ENCODE measurements at places on chromosomes 7 and 10.

DNA sequence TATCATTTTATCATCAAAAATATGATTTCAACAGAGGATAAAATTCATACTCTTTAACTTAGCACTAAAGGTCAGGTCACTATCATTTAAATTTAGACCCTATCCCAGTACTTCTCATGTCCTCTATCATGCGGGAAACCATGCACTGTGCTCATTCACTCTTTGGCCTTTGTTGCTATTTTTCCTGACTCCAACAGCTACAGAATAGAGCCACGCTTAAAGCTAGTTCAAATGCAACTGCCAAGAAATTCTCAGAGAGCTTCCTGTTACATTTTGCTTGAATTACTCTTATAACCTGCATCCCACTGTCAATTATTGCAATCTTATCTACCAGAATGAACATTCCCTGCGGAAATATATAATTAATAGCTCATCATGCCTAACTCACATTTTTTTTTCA is 58.3 kb downstream of the SEMA3A start:
- no peak for DNase-seq

DNA sequence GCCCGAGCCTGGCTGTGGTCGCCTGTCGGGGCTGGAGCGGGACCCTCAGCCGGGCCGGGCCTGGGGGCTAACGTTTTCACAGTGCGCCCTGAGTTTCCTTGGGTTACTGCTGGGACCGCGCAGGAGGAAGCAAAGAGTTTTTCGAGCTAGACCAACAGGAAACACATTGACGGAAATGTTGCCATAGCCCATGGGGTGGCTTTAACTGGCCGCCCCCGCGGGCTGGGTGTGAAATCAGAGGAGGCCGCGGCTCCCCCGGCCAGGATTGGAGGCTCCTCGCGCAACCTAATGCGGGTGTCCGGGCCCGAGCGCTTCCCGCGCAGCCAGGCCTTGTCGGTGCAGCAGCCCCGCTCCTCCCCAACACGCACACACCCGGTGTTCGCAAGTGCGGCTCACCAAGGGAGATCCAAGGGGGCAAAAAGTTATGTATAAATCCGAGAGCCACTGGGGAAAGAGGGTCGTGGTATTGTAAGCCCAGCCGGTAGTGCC is 1.9 kb downstream of the HHEX start:
- no peak for DNase-seq

DNA sequence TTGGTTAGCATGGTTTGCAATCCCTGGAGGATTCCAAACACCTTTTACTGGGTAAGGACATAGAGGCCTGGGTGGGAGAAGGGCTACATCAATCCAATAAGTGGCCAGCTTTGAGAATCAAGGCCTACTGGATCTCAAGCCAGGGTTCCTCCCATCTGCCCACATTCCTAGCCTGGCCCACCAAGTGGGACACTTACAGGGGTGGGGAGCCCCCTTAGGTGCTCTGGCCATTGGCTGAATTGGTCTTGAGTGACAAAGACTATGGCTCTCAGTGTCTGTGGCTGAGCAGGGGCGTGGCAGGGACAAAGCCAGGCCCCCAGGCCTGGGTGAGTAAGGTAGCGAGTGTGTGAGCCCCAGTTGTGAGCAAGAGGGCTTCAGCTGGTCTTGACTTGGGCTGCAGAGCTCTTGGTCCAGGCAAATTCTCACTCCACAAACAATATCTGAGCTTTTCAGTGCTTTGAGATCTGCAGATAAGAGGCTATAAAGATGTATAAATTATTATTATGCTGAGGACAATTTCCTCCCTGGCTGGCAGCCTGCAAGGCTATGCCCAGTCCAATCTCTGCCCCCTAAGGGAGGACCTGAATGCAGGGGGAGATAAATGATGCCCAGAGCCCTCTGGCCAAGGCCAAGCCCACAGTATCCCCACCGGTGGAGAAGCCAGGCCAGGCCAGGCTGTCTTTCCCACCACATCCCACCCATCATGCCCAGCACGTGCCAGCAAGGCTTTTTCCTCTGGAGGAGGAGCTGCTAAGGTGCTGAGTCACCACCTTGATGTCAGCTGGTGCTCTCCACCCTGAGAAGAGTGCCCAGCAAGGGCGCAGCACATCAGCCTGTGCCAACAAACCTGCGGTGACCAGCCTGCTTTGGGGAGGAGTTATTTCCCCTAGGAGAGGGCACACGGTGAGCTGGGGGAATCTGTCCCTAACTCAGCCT is 80.7 kb upstream of the DUSP5 start:
- DNase-seq = peak; percentile 87

DNA sequence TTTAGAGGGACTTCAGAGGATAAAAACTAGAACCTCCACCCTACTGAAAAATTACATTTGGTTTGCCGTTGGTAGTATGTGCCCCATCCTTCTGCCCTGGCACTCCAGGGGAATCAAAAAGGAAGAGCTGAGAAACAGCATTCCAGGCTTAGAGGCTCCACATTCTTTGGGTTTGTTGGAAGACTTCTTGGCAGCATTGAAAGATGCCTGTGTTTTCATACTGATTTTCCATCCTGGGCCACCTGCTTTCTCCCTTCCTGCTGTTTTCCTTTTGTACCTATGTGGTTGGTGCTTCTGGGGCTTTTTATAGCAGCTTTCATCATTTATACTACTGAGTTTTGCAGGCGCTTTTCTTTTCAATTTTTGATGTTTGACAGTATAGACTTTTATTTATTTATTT is 61.7 kb downstream of the AUTS2 start:
- DNase-seq = no peak

- no peak for DNase-seq
Measured at GRCh38 chr10:83955406-83955805, 183.9 kb upstream of the GHITM start.

DNA sequence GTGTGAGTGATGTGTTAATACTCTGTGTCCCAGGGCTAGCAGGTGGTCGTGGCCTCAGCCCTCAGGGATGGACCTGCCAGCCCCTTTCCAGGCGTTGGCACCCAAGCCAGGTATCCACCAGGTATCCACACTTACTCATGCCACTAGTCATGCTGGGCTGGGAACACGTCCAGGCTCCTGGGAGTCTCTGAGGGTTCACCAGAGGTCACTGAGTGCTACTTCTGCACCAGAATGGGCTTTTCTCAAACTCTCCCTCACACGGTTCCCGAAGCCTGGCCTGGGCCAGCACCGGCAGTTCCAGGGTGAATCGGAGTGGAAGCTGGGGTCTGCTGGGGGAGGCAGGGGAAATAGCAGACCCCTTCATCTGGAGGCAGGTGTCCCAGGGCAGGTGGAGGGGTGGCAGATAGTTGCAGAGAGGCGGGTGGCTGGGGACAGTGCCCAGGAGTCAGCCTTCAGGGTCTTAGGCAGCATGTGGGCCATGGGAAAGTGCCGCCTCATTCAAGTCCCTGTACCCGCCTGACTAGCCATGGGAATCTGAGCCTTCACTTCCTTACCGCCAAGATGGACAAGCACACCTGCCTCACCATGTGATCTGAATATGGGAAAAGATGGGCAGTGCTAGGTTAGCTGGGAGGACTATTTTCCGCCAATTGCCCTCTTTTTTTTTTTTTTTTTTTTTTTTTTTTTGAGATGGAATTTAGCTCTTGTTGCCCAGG is 95.5 kb upstream of the GTF2I start:
- no peak for DNase-seq

DNA sequence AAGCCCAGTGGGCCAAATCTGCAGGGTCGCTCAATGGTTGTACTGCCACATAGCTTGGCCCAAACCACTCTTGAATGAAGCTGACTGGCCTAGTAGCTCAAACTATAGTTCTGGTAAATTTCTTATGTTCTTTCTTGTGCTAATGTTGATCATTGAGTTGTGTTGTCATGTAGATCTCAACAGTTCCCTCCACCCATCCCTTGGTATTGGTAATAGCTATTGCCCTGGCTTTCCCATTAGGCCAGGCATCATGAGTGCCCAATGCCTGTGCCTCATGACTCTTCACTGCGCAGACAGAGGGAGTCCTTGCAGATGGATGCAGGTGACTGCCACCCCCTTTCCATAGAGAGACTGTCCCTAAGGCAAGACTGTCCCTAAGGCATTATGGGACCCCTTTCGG is 988.4 kb downstream of the KCNMA1 start:
- DNase-seq = no peak

- no peak for DNase-seq
Measured at GRCh38 chr7:141436575-141437075, 114.6 kb upstream of the AGK start.

- no peak for DNase-seq
Measured at GRCh38 chr10:77518241-77518909, 119.2 kb downstream of the KCNMA1 start.

DNA sequence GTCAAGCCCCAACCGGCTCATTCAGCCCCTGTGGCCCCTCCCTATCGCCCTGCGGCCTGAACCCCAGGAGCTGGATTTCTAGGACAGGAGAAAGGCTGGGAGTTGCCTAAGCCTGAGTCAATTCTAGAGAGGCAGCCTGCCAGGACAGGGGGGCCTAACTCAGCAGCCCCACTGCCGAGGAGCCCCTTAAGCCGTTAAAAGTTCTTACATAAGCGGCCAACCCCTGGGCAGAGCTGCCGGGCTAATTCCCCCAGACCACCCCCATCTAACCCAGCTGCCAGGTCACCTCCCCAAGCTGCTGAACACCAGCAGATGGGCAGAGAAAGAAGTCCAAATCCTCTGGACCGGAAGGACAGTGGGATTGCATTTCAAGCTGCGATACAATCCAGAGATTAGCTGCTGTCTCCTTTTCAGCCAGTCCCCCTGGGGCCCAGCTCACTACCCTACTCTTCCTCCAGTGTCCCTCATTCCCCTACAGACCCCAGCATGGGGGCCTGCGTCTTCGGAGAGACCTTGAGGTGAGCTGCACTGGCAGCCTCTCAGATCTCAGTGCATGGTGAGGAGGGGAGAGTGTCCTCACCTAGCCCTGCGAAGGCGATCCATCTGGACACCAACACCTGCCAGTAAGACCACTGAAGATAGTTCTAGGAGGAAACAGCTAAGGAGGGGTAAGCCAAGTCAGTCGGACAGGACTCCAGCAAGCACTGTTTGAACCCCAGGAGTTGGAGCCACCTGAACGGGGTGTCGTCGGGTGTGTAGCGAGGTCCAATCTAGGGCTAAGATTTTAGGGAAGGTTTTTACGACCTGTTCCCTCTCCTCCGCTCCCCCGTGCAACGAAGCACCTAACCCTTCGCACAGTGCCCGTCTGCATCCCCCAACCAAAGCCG is 830 bp downstream of the IMPDH1 start:
- DNase-seq = peak; percentile 31

- DNase-seq = peak; percentile 35
Measured at GRCh38 chr7:44639671-44640321, 33.4 kb downstream of the OGDH start.

DNA sequence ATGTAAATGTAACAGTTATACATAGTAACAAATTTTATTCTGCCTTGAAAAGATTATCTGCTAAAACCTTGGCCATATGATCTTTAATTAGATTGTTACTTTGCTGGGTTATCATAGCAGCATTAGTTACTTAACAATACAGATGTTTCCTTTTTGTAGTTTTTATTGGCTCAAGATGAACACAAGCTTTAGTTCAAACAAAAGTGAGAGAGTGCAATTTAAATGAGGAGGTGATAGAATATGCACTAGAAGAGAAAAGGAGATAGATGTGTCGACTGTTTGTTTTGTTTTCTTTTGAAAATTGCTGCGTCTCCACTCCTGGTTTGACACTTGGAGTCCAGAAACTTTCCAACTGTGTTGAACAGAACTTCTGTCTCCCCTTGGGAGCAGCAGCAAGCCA is 91.4 kb upstream of the CAV2 start:
- DNase-seq = no peak

DNA sequence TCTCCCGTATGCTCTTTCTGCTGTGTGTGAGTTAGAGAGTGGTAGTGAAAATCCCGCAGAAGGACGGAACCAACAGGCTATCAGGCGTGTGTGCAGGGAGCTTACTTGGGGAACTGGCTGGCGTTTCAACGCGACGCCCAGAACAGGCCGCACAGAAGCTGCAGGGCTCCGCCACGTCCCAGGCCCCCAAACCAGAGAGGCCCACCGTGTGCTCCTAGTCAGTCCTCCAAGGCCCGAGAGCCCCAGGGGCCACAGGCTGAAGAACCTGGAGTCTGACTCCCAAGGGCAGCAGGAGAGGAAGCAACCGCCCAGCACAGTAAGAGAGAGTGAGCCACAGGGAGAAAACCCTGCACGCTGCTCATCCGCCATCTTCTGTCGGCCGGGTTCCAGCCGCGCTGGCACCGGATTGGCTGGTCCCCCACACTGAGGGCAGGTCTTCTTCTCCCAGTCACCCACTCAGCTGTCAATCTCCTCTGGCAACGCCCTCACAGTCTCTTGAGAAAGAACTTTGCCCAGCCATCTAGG is 730.6 kb upstream of the VSTM2A start:
- peak; percentile 33 for DNase-seq
